CD4-positive, alpha-beta T cell treated with Interleukin-4 for 1 hour (primary cell): ENCODE measurements at places on chromosomes 16 and 17.

- DNase-seq = no peak
Measured at GRCh38 chr17:20203761-20204263, 194.7 kb downstream of the SPECC1 start.

DNA sequence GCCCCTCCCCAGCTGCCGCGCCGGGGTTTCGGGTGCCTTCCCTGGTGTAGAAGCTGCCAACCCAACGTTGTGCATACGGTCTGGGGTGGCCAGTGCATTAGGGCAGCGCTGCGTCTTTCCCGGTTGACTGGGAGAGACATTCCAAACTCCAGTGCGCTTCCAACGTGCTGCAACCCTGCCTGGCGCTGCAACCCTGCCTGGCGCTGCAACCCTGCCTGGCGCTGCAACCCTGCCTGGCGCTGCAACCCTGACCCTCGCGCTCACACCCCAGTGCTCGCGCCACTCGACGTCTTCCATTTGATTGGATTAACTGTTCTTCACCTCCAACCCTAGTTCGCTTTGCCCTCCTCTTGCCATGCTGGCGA, 488 bp upstream of the HAP1 start:
- DNase-seq = no peak

GRCh38 chr17:56448371-56448770, 145.1 kb upstream of the NOG start:
- DNase-seq = no peak

GRCh38 chr17:42214156-42214555, 19.9 kb upstream of the GHDC start:
- no peak for DNase-seq

DNA sequence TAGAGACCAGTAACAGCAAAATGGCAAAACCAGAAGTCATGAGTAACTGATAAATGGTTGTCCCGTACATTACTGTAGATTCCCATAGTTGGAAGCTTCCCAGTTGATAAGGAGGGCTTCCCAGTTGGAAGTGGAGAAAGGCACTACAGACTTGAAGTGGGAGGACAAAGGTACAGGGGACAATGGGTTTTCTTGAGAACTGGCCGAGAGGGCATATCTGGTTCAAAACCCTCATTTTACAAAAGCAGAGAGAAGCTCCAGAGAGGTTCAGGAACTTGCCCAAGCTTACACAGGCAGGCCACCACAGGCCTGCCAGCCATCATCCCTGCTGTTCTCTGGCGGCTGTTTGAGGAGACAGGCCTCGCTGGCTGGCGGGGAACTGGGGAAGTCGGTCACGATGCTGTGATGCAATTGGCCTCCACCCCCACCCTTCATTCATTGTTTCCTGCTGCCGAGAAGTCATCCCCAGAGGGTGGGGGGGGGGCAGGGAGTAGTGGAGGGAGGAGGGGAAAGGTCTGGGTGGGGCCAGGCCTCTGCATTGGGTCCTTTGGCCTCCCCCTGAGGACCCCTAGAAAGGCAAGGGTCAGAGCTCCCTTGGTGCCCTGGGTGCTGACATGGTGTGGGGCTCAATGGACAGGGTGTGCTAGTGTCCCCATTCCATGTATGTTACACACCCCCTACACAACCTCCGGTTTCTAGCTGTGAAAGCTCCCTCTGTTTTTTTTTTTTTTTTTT, 3.0 kb downstream of the UBALD2 start:
- peak; percentile 85 for DNase-seq

DNA sequence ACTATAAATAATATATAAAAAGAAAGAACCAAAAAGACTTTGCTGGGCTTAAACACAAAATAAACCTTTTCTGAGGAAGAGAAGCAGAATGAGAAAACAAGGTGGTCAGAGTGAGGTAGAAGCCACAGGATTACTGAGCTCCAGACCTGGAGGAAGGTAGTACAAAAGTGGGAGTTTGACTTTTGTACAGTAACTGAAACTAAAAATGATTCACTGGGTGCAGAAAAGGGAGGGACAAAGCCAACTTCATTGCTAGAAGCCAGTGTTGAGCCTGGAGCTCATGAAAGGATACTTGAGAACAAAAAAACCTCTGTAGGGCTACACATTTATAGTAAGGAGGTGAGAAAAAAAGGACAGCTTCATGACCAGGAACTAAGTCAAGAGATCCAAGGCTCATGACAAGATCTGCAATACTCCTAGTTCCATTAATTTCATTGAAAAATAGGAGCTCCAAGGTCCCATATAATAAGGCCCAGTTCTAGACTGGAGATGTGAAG, 45.5 kb downstream of the PKD1L3 start:
- DNase-seq = no peak

GRCh38 chr17:78933959-78934568, 8.9 kb upstream of the TIMP2 start:
- peak; percentile 26 for DNase-seq

DNA sequence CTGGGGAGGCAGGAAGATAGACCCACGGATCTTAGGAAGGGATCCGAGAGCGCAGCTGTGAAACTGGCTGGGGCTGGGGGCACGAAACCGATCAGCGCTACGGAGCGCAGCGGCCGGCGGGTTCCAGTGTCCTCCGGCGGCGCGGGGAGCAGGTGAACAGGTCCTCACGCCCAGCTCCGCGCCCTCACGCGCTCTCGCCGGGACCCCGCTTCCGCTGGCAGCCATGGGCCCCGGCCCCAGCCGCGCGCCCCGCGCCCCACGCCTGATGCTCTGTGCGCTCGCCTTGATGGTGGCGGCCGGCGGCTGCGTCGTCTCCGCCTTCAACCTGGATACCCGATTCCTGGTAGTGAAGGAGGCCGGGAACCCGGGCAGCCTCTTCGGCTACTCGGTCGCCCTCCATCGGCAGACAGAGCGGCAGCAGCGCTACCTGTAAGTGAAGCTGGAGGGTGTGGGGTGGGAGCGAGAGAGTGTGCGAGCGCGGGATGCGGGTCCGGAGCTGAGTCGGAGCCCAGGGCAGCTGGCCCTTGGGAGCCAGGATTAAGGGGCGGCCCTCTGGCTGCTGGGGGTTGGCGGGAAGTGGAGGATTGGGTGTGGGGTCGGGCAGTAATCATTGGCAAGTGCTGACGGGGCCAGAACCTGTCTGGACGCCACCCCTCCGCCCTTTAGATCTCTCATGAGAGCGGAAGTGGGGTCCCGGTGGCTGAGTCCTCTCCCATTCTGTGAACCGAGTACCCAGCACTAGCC, 479 bp downstream of the ITGA3 start:
- peak; percentile 56 for DNase-seq

GRCh38 chr17:68605914-68606313, 4.7 kb upstream of the FAM20A start:
- DNase-seq = no peak

DNA sequence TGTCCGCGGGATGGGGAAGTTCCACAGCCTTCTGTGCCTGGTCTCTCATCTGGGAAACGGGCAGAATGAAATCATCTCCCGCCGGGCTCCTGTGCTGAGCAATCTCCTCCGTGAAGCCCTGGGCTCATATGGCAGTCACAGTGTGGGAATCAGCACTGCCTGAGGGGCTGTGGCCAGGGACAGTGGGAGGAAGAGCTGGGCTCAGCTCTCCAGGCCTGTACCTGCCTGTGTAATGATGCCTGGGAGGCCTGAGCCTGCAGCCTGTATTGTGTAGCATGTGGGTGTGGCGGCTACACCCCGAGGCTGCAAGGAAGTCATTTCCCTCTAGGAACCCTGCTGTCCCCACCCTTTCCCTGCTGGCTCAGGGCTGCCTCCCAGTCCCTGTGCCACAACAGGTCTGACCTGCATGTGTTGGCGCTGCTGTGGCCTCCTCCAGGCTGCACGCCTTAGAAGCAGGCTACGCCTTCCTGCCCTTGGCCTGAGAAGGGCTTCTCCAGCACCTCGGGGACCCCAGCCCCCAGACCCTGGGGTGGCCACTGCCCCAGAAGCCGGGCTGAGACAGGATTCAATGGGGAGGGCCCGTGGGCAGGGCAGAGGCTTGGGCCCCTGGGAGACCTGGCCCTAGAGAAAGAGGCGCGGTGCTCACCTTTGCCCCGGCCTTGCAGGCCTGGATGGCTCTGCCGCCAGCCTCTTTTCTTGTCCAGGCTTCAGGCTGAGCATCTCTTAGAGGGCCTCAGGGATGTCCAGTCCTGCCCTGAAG, 2.1 kb downstream of the ITGB4 start:
- DNase-seq = no peak

- no peak for DNase-seq
Measured at GRCh38 chr17:69900829-69901228, 174.2 kb upstream of the KCNJ16 start.

DNA sequence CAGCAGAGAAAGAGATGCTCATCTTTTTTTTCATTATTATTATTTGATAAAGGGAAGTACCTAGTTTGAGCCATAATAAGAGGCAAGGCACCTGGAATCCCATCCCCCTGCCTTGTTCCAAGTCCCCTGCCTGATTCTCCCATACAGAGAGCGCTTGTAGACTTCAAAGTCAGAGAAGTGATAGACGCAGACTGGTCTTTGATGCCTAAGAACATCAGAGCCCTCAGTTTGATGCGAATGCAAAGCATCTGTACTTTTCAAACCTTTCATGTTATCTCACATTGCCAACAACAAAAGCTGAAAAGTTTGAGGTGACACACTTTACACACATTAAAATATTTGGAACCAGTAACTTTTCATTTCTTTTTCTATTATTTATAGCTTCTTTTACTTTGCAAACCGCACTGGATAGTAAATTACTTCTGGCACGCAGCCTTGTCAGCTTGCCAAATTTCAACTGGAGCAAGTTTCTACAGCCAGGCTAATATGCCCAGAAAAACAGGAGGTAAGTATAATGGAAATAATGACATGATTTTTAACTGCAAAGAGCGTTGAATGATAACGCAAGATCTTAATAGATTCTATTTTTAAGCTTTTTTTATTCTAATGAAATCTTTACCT, 5.9 kb upstream of the UTP6 start:
- no peak for DNase-seq

- DNase-seq = no peak
Measured at GRCh38 chr16:12796498-12796897, 7.2 kb downstream of the CPPED1 start.

DNA sequence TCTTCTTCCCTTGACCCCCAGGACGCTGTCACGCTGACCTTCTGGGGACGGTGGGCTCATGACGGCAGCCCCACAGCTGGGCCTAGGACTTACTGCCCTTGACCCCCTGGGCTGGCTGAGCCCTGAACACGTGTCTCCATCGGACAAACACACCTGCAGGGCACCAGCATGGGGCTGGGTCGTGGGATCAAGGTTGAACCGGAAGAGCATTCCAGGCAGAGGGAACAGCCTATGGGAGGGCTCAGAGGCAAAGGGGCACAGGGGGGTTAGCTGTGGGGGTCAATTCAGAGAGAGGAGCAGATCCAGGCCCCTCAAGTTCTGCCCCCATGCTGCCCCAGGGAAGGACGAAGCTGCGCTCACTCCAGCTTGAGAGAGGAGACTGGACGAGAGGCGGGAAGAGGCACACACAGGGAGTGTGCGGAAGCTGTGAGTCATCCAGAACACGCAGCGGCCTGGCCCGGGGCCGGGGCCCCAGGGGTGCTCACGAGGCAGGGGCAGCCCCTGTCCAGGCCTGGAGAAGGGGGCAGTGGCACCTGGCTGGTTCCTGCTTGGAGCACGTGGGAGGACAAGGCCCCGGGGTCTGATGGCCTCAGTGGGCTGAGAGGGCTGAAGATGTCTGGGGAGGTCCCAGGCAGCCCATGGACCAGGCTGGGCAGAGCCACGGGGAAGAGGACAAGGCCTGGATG, 9.9 kb downstream of the SSTR5 start:
- no peak for DNase-seq

- no peak for DNase-seq
Measured at GRCh38 chr17:15891318-15891717, 53.6 kb upstream of the ADORA2B start.

GRCh38 chr17:68378268-68379176, 78.8 kb downstream of the WIPI1 start:
- no peak for DNase-seq

DNA sequence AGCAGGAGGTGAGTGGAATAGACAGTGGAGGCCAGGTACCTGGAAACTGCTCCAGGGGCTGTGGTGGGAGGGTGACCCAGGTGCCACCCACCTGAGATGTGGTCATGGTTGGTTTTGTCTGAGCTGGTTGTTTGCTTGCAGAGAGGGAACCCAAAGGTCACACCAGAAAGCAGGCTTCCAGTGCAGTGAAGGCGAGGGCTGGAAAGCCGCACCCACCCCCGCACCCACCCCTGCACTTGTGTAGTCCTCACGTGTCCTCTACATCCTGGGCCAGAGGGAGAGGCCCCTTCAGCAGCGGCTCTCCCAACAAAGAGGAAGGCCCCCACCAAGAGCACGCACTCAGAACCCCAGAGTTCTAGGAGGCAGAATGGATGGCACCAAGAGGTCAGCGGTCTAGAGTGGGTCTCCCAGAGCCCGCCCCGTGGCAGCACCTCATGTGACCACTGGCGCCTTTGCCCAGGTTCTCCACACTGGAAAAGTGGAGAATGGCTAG, 92.6 kb upstream of the CBX4 start:
- DNase-seq = no peak

DNA sequence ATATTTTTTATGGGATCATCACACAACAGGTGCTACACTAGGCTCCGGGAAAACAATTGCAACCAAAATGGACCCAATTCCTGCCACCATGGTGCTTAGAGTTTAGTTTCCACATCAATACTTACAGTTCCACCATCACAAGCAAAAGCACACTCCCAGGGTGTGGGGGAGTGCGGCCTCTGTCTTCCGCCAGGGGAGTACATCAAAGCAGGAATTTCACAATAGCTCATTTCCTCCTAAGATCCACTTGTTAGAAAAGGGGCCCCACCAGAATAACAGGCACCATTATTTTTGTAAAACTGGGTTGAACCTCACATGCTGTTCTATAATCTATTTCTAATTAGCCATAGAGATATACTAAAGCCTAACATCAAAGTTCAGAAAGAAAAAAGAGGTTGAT, 44.3 kb upstream of the PSMD7 start:
- no peak for DNase-seq

DNA sequence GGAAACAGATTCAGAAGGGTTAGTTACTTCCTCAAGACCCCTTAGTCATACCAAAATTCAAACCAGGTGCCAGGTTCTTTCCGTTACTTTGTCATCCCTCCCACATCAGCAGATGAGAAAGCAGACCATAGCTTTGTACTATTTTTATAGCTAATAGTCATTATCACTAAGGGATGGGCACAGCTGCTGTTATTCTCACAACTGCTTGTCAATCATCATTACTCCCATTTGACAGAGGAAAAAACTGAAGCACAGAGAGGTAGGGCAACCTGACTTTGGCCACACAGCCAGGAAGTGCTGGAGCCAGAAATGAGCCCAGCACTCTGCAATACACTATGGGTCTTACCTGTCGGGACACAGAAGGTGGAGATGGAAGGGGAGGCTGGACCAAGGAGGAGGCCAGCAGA, 30.0 kb downstream of the TEKT5 start:
- no peak for DNase-seq
